Fibroblast of upper back skin (primary cell): ENCODE measurements at places on chromosomes 3 and 15.

GRCh38 chr3:60294181-60294580 is 957.1 kb downstream of the FHIT start:
- DNase-seq, result peak; percentile 85

- no peak for DNase-seq
Measured at GRCh38 chr15:58403581-58403980, 28.2 kb upstream of the LIPC start.

GRCh38 chr15:73711526-73711925 is 27.3 kb downstream of the CD276 start:
- DNase-seq, result no peak

- DNase-seq, result no peak
Measured at GRCh38 chr15:92611995-92612745, 43.4 kb downstream of the FAM174B start.

GRCh38 chr3:194097141-194097882 is 38.6 kb upstream of the HES1 start:
- DNase-seq, result no peak

- DNase-seq, result peak; percentile 57
Measured at GRCh38 chr3:57816471-57817095, 60.5 kb downstream of the SLMAP start.
